Cerebellum (tissue), 4 donors: ENCODE measurements at places on chromosomes 6 and 20.

DNA sequence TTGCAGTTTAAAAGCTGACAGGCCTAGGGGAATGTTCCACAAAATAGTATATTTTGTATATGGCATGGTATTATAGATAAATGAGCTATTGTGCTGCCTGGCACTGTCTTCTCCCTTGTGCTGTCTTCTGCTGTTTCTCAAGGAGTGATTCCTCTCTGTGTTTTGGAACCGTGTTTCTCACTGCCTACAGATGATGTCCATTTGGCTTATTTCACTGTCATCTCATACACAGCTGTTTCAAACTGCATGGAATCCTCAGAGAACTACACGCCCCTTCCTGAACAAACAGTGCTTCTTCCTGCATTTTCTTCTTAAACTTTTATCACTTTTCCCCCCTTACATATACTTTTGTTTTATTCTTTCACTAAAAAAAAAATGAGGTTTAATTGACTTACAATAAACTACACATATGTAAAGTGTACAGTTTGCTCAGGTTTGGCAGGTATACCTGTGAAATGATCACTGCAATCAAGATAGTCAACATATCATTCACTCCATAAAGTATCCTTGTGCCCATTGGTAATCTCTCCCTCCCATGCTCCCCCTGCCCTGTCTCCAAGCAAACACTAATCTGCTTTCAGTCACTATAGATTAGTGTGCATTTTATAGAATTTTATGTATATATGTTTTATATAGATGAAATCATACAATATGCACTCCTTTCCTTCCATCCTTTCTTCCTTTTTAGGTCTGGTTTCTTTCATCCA lies 43.0 kb downstream of the CBFA2T2 start:
- DNase-seq: no peak

DNA sequence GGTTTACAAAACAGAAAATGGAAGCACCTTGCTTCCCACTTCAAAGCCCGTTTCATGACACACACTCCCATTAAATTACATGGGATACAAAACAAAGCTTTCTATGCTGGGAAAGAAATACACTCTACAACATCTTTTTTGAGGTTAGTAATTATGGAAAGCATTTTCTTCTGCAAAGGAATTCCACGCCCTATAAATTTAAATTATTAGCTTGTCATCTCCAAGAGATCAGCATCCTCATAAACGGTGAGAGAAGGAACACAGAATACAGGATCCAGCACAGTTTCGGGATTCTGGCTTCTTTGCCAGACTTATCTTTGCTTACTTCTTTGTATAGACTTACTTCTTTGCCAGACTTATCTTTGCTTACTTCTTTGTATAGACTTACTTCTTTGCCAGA lies 1.3 kb upstream of the SMPDL3A start:
- DNase-seq: no peak

DNA sequence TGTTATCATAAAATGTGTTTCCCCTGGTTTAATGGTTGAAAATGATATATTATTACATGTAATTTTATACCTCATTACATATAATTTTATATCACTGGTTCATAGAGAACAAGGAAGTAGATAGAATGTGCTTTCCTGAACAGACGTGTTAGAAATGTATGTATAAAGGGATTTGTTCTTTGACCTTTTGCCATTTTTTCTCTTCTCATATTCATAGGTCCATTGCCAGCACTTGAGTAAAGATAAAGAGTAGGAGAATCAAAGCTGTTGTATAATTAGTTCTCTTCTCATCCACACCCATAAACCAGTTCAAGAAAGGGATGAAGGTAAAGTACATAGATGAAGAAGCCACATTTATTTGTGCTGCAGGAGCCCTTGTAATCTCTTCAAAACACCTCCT lies 46.7 kb downstream of the RNF217 start:
- DNase-seq: no peak

GRCh38 chr20:41268917-41269652 lies 48.4 kb downstream of the ZHX3 start:
- DNase-seq: no peak

GRCh38 chr6:126516411-126516810 lies 176.5 kb downstream of the CENPW start:
- no peak for DNase-seq
